ENCODE measurements at places on chromosomes 16 and 17. TPM values are rescaled to one million over a fixed set of nuclear protein-coding genes. Genes with fewer than 3 reads are reported as not detected.

- peaks cover 16% of the 10 kb centered on the region for H3K36me3 ChIP-seq
- H3K4me1 ChIP-seq: peaks cover 5% of the 10 kb centered on the region
- DNase-seq: no peak
- no peak overlapping the region for H3K4me3 ChIP-seq
- no peaks in the 10 kb centered on the region for H3K27me3 ChIP-seq
Observed at GRCh38 chr16:75288181-75288580, 36.8 kb upstream of the BCAR1 start.

GRCh38 chr17:10614536-10615155, 42.5 kb downstream of the MYH3 start:
- H3K36me3 ChIP-seq: no peaks in the 10 kb centered on the region
- no peak overlapping the region for H3K27ac ChIP-seq
- no peak overlapping the region for H3K4me3 ChIP-seq
- peaks cover 5% of the 10 kb centered on the region for H3K4me1 ChIP-seq
- H3K27me3 ChIP-seq: no peaks in the 10 kb centered on the region

DNA sequence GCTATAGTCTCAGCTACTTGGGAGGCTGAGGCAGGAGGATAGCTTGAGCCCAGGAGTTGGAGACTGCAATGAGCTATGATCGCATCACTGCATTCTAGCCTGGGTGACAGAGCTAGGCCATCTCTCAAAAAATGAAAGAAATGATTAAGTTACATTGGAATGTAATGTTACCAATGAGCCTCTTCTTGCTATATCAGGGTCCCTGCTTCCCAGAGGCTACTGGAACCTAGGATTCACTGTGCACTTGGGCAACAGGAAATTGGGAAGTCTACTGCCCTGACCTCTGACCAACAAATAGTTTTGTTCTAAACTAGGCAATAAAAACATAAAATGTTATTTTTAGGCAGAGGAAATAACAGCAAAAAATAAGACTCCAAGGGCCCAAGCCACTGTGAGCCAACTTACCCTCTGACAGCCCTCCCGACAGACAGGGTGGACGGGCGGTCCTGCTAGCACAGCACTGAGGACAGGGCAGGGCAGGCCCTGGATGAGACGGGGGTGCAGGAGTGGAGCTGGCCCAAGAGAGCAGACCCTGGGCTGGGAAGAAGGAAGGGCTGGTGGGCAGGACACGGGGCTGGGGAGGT, 27.5 kb downstream of the NSMCE1 start:
- no peak overlapping the region for H3K4me3 ChIP-seq
- no peak overlapping the region for H3K27ac ChIP-seq
- H3K36me3 ChIP-seq: no peaks in the 10 kb centered on the region
- H3K27me3 ChIP-seq: no peaks in the 10 kb centered on the region
- no peak for DNase-seq

GRCh38 chr17:64491034-64491860, 5.6 kb downstream of the POLG2 start:
- H3K4me3 ChIP-seq: no peak overlapping the region
- peaks cover 18% of the 10 kb centered on the region for H3K4me1 ChIP-seq
- no peak overlapping the region for H3K27ac ChIP-seq
- DNase-seq: no peak
- H3K36me3 ChIP-seq: peaks cover 16% of the 10 kb centered on the region
- H3K27me3 ChIP-seq: peaks cover 2% of the 10 kb centered on the region

GRCh38 chr16:64712026-64712425, 409.8 kb downstream of the CDH11 start:
- H3K4me3 ChIP-seq: no peak overlapping the region
- no peak for DNase-seq
- no peak overlapping the region for H3K27ac ChIP-seq
- H3K36me3 ChIP-seq: no peaks in the 10 kb centered on the region
- no peaks in the 10 kb centered on the region for H3K4me1 ChIP-seq
- H3K27me3 ChIP-seq: no peaks in the 10 kb centered on the region

PITPNM3 gene
- 1.4 TPM for total RNA-seq

NAGPA gene
- total RNA-seq: 15.3 TPM

MSLN gene
- total RNA-seq: not detected

GRCh38 chr17:73586275-73586832, 57.9 kb downstream of the SDK2 start:
- H3K4me1 ChIP-seq: peaks cover 51% of the 10 kb centered on the region
- no peaks in the 10 kb centered on the region for H3K27me3 ChIP-seq
- no peaks in the 10 kb centered on the region for H3K36me3 ChIP-seq
- no peak for DNase-seq
- no peak overlapping the region for H3K4me3 ChIP-seq

DNA sequence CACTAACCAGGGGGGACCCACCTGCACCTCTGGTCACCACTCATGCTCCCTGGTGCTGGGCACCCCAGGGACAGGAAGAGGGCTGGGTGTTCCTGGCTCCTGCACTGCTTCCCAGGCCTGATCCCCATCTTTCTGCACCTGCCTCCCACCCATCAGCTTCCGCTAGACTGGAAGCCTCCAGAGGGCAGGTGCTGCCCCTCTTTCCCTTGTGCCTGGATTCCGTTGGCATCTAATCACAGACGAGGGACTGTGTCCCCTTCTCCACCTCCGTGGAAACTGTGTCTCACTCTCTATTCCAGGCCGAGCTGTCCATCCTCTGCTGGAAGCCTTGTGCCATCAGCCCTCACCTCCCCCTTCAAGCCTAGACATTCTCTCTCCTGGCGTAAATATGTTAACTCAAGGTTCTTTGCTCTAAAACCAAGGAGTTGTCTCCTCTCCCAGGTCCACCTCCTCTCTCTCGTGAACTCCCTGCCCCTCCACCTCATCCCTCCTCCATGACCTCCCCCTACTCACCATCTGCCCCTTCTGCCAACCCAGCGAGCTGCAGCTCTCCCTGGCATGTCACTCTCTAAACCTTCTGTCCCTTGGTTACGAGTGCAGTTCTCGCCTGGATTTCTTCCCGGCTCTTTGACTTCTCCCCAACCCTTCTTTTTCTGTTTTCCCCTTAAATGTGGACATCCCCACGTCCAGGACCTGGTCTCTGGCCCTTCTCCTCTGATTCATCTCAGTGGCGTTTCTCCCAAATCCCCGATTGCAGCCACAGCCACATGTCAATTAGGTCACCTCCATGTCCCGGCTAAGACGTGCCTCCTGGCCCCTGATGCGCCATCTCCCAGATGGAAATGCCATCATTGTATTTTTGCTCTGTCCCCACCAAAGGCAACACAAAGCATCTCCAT, 107.7 kb downstream of the SEC14L1 start:
- DNase-seq: no peak
- H3K36me3 ChIP-seq: no peaks in the 10 kb centered on the region
- peak overlapping the region; percentile 56 for H3K4me3 ChIP-seq
- peaks cover 11% of the 10 kb centered on the region for H3K27me3 ChIP-seq
- peaks cover 4% of the 10 kb centered on the region for H3K4me1 ChIP-seq

GRCh38 chr17:9529033-9529700, 46.5 kb downstream of the STX8 start:
- no peak overlapping the region for H3K27ac ChIP-seq
- H3K27me3 ChIP-seq: no peaks in the 10 kb centered on the region
- peaks cover 5% of the 10 kb centered on the region for H3K36me3 ChIP-seq
- no peak overlapping the region for H3K4me3 ChIP-seq
- H3K4me1 ChIP-seq: peaks cover 4% of the 10 kb centered on the region
- DNase-seq: no peak

DNA sequence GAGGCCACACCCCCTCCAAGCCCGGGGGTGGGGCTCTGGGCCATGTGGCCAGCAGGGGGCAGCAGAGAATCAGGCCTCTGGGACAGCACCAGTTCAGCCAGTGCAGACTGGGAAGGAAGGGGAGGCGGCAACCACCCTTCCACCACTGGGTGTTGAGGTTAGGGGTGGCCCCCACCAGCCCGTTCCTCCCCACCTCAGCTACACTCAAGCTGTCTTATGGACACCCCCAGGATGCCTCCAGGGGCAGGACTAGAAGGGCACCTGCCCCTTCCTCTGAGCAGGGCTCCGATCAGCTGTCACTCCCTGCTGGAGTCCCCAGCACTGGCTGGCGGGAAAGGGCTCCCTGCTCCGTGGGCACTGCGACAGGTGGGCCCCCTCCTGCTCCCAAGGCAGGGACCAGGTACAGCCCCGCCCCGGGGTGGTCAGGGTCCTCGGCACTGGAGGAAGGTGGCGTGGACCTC, 21.8 kb downstream of the KATNB1 start:
- H3K36me3 ChIP-seq: no peaks in the 10 kb centered on the region
- H3K4me1 ChIP-seq: no peaks in the 10 kb centered on the region
- H3K4me3 ChIP-seq: no peak overlapping the region
- DNase-seq: peak; percentile 90

ZG16 gene
- total RNA-seq: not detected

CA5A gene
- not detected for total RNA-seq

GRCh38 chr16:30875871-30876801, 17.7 kb downstream of the BCL7C start:
- peak overlapping the region; percentile 100 for H3K27ac ChIP-seq
- peaks cover 32% of the 10 kb centered on the region for H3K4me1 ChIP-seq
- peak; percentile 23 for DNase-seq
- H3K4me3 ChIP-seq: peak overlapping the region; percentile 98

DNA sequence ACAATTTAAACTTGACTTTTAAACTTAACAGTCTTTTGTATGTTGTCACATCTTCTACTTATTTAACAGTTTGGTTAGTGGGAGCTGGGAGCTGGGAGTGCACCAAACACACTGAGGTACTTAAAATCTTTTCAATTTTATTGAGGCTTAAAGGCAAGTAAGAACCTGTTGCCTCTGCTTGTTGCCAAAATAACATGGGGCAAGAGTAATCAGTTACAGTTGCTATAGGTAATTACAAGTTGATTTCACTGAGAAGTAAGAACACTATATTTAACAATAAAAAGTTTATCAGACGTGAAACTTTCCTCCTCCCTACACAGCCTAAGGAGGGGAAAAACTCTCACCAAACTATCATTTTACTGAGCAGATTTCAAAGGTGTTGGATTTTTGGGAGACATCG, 135.2 kb downstream of the FTO start:
- peaks cover 9% of the 10 kb centered on the region for H3K4me1 ChIP-seq
- no peak overlapping the region for H3K4me3 ChIP-seq
- H3K27ac ChIP-seq: no peak overlapping the region
- no peak for DNase-seq
- peaks cover 17% of the 10 kb centered on the region for H3K36me3 ChIP-seq
- no peaks in the 10 kb centered on the region for H3K27me3 ChIP-seq

- no peaks in the 10 kb centered on the region for H3K27me3 ChIP-seq
- no peak overlapping the region for H3K4me3 ChIP-seq
- H3K4me1 ChIP-seq: peaks cover 9% of the 10 kb centered on the region
- H3K36me3 ChIP-seq: no peaks in the 10 kb centered on the region
- H3K27ac ChIP-seq: no peak overlapping the region
Observed at GRCh38 chr17:10265100-10265810, 66.8 kb upstream of the GAS7 start.

FAM83G gene
- 1.3 TPM for total RNA-seq

- peak overlapping the region; percentile 37 for H3K27ac ChIP-seq
- H3K36me3 ChIP-seq: no peaks in the 10 kb centered on the region
- H3K27me3 ChIP-seq: no peaks in the 10 kb centered on the region
- no peak for DNase-seq
- peaks cover 43% of the 10 kb centered on the region for H3K4me1 ChIP-seq
Observed at GRCh38 chr16:83842756-83843507, 35.2 kb downstream of the HSBP1 start.

- DNase-seq: no peak
- no peak overlapping the region for H3K4me3 ChIP-seq
- H3K4me1 ChIP-seq: no peaks in the 10 kb centered on the region
- H3K27me3 ChIP-seq: peaks cover 10% of the 10 kb centered on the region
- H3K36me3 ChIP-seq: no peaks in the 10 kb centered on the region
Observed at GRCh38 chr16:83630979-83631378, 176.8 kb upstream of the HSBP1 start.

DNA sequence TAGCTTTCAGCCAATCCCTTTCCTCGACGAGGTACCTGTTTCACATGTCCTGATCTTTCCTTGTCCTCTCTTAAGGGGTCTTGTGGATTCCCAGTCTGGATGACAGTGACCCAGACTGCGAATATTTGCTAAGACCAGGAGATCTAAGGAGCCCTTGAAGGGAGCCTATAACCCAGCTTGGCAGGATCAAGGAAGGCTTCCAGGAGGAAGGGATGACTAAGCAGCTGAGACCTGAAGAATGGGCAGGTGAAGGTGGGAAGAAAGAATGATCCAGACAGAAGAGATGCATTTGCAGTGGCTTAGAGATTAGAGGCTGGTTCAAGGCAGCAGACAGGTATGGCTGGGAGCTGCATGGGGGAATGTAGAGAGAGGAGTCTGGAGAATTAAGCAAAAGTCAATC, 1.9 kb upstream of the PDK2 start:
- H3K27ac ChIP-seq: no peak overlapping the region
- peaks cover 21% of the 10 kb centered on the region for H3K4me1 ChIP-seq
- H3K27me3 ChIP-seq: no peaks in the 10 kb centered on the region

EXOC3L1 gene
- 0.44 TPM for total RNA-seq

GRCh38 chr17:42675965-42676423, 800 bp downstream of the PLEKHH3 start:
- peaks cover 19% of the 10 kb centered on the region for H3K27me3 ChIP-seq
- DNase-seq: no peak
- H3K4me1 ChIP-seq: peaks cover 43% of the 10 kb centered on the region
- H3K4me3 ChIP-seq: peak overlapping the region; percentile 97
- H3K27ac ChIP-seq: peak overlapping the region; percentile 12

DNA sequence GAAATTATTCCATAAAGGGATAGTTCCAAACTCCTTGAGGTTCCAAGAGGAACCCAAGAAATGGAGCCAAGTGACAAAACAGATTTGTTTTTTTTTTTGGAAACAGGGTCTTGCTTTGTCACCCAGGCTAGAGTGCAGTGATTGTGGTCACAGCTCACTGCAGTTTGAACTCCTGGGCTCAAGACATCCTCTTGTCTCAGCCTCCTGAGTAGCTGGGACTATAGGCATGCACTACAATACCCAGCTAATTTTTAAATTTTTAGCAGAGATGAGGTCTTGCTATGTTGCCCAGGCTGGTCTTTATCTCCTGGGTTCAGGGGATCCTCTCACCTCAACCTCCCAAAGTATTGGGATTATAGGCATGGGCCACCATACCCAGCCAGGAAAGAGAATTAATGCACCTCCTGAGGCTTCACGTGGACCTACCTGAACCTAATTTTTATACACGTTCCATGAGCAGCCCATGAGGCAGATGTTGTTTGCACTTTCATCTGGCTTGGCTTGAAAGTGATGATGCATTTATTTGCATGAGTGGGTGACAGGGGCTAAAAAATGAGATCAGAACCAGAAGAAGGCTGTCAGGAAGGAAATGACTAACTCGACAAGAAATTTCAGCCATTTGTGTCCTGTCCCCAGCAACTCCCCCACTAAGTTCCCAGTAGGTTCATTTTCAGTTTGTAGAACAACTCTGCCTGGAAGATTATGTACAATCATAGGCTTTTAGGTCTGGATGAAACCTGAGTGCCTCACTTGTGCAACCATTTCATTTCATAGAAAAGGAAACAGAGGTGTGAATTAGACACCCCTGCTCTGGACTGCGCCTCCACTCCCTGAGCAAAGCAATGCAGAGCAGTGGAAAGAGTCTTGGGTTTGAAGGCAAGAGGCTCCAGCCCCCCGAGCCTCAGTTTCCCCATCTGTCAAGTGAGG, 10.3 kb upstream of the IRF8 start:
- H3K36me3 ChIP-seq: no peaks in the 10 kb centered on the region
- H3K4me3 ChIP-seq: no peak overlapping the region
- H3K27ac ChIP-seq: no peak overlapping the region
- no peak for DNase-seq
- peaks cover 7% of the 10 kb centered on the region for H3K4me1 ChIP-seq
- H3K27me3 ChIP-seq: peaks cover 86% of the 10 kb centered on the region
